ENCODE measurements at places on chromosomes 2 and 18.

GRCh38 chr2:40760071-40760666 lies 308.3 kb upstream of the SLC8A1 start:
- DNase-seq: no peak

GRCh38 chr2:62344472-62344871 lies 148.6 kb downstream of the B3GNT2 start:
- no peak for DNase-seq

GRCh38 chr2:181948227-181948626 lies 37.4 kb upstream of the PPP1R1C start:
- no peak for DNase-seq

DNA sequence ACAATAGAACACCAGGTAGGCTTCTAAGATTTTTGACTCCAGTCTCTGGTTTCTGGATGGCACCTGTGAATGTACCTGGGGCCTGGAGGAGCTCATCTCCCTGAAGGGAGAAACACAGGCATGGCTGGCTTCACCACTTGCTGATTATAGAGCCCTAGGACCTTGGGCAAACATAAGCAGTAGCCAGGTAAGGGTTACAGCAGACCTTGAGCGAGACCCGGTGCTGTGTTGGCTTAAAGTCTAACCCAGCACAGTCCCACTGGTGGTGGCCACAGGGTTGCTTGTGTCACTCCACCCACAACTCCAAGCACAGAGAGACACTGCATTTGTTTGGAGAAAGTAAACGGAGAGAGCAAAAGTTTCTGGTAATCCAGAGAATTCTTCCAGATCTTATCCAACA lies 104.7 kb upstream of the SPOPL start:
- DNase-seq: no peak

DNA sequence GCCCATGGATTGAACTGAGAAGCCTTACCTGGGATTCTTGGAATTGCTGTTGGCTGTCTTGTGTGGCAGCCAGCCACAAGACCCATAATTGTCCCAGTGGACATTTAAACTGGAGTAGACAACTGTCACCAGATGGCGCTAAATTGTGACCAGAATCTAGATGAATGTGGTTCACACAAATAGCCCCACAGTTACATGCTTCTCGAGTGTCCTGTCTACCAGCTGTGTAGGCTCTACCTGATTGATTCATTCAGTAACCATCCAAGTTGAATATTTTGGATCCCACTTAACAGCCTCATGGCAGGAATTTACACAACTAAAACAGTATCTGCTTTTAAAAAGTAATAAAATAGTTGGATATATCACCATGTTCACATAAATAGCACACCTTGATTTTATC lies 73.2 kb downstream of the MAP4K4 start:
- no peak for DNase-seq

Data from GM12892 (cell line).